ENCODE measurements at places on chromosomes 16 and 17.

DNA sequence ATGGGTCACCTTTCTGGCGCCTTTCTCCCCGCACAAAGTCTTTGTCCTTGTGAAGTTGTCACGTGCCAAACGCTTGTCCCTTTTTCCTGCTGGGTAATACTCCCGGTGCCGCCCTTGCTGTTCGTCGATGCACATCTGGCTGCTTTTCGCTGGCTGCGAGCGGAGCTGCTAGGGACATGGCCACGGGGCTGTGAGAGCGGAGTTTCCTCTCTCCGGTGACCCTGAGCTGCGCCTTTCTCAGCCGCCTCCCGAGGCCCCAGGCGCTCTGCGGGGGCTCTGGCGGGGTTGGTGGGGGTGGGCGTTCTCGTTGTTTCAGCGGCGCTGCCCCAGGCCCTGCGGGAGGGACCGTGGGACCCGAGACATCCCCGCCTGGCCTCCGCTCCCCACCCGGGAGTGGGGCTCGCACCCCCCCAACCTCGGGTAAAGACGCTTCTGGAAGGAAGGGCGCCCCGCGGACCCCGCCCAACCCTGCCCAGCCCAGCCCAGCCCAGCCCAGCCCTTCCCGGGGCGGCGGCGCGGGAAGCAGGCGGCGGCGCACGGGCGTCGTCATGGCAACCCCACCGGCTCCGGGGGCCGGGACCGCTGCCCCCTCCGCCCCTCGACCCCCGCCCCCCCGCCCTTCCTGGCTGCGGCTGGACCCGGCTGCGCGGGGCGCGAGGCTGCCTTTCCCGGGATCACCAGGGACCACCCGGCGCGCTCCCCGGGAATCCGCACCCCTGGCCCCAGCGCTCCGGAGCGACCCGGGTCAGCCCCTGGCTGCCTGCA, 12.3 kb downstream of the CHMP6 start:
- no peak for DNase-seq

- DNase-seq = no peak
Measured at GRCh38 chr17:13580790-13581189, 20.9 kb downstream of the HS3ST3A1 start.

- DNase-seq = no peak
Measured at GRCh38 chr16:1206786-1207185, 18.3 kb downstream of the TPSG1 start.

- no peak for DNase-seq
Measured at GRCh38 chr17:32007463-32008298, 498 bp downstream of the LRRC37B start.

DNA sequence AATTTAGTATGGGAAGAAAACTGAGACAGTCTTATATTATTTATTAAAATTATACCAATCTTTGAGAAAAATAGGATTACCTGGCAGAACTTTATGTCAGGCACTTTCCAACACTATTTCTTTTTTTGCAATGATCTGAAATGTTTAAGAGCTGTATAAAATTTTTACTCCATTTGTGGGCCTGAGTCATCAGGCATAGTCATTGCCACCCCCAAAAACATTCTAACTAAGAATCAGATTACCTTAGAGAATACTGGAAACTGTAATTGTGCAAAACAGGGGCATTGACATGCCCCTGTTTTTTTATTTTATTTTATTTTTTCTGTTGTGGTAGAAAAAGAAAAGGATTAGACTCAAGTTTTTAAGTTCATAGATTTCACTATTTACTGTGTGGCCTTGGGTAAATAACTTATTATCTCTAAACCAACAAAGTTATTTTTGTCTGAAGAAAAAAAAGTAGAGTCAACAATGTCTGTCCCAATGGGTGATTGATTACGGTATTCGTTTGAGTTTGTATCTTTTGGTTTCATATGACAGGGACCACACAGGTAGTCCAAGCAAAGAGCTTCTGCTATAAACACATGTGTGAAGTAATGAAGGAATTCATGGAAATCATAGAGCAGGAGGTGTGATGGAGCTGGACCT, 24.6 kb downstream of the VAT1L start:
- no peak for DNase-seq

GRCh38 chr17:67685351-67685750, 32.4 kb upstream of the NOL11 start:
- DNase-seq = no peak

GRCh38 chr17:77808686-77809425, 149.6 kb upstream of the TNRC6C start:
- DNase-seq = no peak

GRCh38 chr17:47276444-47276843, 22.8 kb downstream of the ITGB3 start:
- DNase-seq = no peak

GRCh38 chr16:3194792-3195191, 6.8 kb downstream of the OR1F1 start:
- no peak for DNase-seq

DNA sequence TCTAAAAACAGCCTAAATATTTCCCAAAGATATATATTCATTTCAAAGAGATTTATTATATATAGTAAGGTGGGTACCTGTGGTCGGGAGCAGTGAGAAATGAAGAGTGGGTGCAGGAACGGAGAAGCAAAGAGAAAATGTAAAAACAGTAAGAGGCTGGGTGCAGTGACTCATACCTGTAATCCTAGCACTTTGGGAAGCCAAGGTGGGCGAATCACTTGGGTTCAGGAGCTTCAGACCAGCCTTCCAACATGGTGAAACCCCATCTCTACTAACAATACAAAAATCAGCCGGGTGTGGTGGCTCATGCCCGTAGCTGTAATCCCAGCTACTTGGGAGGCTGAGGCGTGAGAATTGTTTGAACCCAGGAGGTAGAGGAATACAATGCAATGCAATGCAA, 257.1 kb downstream of the BCAS3 start:
- DNase-seq = no peak

DNA sequence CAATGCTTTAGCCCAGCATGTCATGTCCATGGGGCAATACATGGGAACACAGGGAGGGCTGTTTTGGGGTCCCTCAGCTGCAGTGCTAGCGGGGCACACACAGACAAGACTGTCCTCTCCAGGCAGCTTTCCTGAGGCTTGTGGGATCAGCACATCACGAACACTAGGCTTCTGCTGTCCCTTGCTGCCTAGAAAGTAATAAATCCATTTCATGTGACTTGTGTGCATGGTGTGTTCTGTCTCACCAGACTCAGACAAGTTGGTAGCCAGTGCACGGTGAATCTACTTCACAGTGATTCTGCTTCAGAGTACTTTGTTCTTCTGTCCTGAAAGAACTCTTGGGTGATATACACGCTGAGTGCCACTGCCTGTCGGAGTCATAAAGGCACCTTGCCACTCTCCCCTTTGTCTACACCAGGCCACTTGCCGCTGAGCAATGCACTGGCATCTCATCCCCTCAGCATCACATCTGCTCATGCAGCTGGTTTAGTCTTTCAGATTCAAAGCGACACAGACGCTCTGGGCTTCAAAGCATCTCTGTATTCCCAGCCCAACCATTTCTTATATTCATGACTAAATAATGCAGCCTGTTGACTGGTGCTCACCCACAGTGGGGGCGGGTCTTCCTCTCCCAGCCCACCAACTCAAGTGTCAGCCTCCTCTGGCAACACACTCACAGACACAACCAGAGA, 95.2 kb upstream of the COX10 start:
- no peak for DNase-seq

DNA sequence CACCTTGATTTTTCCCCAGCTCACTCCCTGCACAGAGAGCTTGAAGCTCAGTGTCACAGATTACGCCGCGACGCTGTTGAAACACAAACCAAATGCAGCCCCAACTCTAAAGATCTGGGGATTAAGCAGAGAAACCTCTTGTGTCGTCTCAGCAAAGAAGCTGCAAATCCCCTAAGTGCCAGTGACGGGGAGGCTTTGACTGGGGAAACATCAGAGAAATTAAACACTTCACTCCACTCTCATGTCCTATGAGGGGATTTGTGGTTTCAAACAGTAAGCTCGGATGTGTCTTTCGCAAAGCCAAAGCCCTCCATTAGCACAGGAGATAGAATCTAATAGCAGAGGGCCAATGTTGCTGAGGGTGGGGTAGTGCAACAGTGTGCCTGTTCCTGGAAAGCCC, 233.7 kb downstream of the HS3ST4 start:
- DNase-seq = no peak

DNA sequence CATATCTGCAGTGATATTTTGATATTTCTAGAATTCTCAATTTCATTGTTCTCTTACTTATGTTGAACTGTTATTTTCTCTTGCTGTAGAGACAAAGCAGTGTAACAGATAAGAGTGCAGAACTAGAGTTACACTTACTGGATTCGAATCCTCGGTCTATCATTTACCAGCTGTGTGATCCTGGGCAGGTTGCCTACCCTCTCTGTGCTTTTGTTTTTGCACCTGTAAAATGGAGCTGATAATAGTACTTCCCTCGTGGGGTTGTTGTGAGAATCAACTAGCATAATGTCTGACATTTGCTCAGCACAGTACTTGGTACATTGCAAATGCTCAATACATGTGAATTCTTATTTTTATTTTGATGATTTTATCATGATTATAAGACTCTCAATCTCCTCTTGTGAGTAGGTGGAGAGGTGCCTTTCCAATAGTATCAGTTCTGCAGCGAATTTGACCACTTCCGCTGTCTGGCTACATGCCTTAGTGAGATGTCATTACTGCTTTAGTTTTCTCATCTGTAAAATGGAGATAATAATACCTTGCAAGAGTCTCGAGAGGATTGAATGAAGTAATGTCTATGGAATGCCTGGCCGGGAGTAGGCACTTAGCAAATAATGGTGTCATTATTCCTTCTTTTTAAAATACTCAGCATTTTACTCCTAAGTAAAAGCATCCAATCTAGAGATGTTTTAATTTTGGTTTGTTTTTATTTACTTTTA, 312.2 kb upstream of the MAF start:
- no peak for DNase-seq

- DNase-seq = no peak
Measured at GRCh38 chr16:64074706-64075105, 1047.2 kb downstream of the CDH11 start.

DNA sequence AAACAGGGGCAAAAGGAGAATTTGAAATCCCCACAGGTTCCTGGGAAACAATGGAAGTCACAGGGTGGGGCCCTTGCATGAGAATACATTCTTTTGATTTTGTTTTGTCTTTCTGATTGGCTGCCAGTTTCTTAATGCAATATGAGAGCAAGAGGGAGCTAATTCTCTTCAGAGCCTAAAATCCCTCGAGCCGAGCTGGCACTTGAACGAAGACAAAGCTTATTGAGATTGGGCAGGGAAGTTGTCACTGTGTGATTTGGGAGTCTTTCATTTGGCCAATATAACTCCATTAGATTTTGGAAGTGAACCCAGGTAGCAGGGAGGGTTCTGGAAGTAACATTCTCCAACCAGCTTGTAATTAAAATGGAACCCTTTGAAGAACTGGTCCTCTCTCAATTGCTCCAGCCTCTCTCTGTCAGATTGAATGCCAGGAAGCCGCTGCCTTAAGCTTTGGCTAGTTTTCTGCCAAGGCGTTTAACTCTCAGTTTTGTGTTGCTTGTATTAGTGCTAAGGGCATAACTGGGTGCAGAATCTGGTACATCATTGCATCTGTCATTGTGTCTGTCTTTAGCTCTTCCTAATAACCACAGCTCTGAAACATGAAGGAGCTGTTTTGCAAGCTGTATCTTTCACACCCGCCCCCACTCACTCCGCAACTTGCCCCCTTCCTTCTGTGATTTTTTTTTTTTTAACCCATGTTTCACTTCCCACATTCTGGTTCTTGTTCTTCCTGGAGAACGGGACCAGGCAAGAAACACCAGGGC, 272.0 kb downstream of the MAF start:
- DNase-seq = no peak

GRCh38 chr16:49453021-49453420, 79.4 kb downstream of the C16orf78 start:
- DNase-seq = no peak

DNA sequence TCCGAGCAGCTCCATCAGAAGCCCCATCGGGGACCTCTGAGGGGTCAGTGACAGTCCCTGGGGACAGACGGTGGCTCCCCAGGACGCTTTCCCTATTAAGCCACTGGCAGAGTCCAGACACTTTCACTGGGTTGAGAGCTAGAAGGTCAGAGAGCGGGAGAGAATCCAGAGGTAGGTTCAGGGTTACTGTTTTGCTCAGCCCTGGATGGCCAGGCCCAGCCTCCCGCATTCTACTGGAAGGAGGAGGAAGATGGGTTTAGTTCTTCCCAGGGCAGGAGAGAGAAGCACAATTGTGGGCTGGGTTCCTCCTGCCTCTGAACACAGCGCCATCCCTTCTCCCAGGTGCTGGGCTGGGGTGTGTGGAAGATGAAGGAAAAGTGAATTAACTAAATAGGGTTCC, 452.8 kb downstream of the SLC39A11 start:
- no peak for DNase-seq

DNA sequence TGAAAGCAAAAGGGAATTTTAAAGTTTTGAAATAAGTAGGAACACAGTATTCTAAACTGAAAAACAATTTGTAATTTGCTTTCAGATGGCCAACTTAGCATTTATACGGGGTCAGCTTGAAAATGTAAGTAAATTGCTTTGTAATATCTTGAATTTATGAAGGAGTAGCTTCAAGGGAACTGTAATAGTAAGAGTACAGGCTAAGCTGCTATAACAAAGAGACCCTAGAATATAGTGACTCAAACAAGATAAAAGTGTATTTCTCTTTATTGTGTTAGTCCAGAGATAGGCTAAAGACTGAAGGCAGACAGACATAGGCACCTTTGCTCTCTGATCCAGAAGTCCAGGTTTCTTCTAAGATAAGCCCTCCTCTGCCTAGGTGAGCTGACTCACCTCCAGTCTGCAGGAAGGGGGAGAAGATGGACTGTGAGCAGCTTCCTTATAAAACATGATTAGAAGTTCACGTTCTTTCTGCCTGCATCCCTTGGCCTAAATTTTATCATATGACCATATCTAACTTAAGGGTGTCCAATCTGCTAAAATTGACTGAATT, 3.2 kb downstream of the TTC19 start:
- DNase-seq = no peak

DNA sequence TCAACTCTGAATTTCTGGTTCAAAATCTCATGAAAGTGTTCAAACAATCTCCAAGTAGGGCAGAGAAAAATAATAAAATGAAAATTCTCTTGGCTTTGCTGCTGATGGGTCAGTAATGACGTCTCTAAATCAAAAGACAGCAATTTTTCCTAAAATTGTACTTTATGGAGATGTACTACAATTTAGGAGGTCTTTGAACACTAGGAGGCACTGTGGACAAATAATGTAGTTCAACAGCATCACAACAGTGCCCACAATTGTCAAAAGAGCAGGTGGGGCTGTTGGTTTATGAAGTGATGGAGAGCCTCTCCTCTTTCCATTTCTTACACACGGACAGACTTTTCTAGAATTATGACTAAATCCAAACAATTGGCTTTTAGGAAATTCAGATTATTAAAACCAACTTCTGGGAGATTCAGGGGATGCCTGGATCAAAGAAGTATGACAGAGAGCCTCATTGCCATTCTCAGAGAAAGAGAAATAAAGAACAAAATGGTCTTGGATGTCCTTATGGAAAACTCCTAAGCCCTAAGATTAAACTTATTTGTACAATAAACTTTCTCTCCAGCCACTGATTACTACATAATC, 23.8 kb downstream of the EZH1 start:
- DNase-seq = no peak

GRCh38 chr17:48725004-48725287, 2.0 kb downstream of the PRAC2 start:
- no peak for DNase-seq

All from keratinocyte (primary cell).